CD4-positive, alpha-beta T cell treated with Interleukin-21 for 1 hour (primary cell): ENCODE measurements at places on chromosomes 2 and 18.
A peak's percentile ranks its signal among the peaks of the same experiment; 100 is the strongest.

DNA sequence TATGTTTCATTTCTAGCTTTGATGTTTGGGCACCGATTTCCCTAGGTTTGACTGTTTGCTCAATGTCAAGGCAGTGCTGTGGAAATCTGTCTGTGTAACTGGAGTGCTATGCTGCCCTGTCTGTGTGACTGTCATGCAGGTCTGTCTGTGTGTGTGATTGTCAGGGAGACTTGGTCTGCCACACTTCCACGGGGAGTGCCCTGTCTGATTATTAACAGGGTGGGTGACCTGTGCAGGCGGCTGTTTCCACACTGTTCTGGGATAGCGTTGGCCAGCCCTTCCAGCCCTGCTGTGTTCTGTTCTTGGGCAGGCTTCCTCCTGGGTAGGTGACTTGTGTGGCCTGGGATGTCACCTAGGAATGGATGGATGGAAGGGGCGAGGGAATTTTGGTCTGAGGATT is 85.3 kb downstream of the FHOD3 start:
- no peak for DNase-seq

DNA sequence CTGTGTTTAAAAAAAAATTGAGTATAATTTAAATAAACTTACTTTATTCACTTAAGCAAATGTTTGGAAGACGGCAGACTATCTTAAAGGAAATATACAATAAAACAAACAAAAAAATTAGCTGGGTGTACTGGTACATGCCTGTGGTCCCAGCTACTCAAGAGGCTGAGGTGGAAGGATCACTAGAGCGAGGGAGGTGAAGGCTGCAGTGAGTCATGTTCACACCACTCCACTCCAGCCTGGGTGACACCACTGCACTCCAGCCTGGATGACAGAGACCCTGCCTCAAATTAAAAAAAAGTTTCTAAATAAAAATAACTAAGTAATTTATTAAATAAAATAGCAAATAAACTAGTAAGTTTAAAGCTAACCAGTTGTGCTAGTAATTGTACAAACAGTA is 7.5 kb downstream of the PUM2 start:
- no peak for DNase-seq

GRCh38 chr18:71168557-71169145 is 879.8 kb downstream of the SOCS6 start:
- no peak for DNase-seq

GRCh38 chr18:8942021-8942908 is 160.2 kb upstream of the NDUFV2 start:
- no peak for DNase-seq

DNA sequence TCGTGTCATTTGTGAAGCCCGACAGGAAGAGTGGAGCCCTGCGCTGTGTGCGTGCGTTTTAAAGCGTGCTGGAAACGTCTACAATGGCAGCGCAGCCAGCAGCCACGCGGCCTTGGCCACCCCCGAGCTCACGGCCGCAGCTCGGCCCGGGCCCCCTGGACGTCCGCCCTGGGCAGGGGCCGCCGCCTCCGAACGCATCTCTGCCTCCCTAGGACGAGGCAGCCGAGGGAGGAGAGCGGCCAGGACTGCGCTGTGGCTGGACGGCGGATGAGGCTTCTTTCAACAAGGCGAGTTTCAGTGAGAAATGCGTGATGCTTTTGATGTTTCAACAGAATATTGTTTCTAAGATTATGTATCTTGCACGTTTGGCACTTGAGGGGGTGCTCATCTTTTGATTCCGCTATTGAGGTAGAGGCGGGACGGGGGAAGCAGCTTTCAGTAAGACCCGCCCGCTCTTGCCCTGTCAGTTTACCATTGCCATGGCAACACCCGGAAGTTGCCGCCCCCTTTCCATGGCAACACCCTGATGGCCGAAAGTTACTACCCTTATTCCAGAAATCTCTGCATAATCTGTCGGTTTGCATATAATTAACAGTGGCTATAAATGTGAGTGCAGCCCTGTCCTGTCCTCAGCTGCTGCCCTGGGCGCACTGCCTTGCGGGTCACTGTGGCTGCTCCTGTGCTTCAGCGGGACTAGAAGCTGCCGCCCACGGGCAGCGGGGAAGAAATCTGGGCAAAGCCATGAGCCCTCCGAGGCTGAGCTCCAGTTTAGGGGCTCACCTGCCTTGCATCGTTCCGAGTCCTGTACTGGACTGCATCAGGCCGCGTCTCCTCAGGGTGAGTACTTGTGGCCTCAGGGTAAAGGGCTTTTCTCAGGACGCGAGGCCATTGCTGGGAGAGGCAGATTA is 38.6 kb downstream of the ADNP2 start:
- DNase-seq, result peak; percentile 78
